ENCODE measurements at places on chromosomes 2 and 18.

DNA sequence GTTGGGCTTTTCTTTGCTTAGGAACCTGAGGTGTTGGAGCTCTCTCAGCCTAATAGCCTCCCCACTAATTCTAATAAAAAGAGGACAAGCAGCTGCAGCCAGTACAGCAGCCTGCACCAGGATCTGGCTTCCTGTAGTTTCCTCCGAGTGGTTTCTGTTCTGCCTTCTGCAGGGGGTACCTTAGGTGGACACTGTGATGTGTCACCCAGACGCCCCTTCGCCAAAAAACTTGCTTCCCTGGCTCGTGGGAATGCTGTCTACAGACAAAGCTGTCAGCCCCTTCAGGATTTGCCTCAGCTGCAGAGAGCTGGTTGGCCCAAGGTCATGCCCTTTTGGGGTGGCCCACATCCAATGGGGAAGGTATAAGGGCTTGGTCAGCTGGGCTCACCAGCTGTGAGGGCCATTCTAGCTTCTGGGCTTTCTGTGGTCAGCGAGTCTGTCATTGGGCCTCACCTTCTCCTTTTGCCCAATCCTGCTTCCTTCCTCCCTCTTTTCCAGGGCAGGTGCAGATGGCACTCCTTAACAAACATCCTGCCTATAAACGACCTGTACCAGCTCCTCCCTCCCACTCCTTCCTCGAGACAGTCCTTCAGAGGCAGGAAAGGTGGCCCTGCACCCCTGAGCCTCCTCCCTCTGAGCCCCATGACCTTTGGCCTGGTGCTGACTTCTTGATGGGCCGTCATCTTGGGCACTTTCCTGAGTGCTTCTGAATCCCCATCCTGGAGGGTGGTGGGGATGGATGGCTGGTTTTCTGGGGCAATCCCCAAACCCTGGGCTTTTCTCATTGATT, 44.0 kb upstream of the ROCK2 start:
- DNase-seq: no peak

GRCh38 chr2:197031803-197032202, 105.3 kb upstream of the PGAP1 start:
- no peak for DNase-seq

DNA sequence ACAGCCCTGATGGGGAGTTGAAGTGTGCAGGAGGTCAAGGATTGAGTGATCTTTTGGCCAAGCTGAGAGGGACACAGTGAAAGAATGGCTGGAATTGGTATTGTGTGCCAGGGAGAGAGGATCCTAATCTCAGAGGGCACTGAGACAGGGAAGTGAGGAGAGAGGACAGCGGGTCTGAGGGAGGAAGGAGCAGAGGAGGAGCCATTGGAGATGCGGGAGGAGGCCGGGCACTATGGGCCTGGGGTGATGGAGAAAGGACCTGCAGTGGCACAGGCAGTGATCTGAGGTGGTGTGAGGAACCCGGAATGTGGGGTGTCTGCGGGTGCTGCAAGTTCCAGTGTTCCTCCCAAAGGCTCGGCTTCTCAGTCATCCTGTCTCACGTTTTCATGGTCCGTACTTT, 26.8 kb downstream of the RNF144A start:
- no peak for DNase-seq

DNA sequence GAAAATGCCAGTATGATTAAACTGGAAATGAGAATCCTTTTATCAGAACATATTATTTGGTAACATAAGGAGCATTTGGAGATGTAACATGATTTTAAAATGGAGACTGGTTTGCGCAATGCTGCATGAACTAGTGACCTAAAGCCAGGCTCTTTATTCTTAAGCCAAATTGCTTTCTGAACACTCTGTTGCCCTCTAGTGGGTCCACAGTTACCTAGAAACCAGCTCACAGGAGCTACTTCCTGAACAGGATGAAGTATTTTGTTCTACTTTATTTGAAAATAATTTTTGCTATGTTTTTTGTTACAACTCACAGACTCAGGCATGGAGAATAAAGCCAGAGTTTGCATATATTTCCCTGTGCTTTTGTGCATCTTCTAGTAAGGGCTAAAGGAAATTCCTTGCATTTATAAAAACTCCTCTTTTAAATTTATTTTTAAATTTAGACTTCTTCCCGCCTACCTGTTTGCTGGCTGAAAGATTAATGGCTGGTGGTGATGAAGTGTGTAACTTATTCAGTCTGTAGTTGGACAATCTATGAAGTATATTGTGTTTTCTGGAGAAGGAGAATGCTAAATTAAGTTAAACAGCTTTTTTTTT, 146.7 kb downstream of the PARD3B start:
- DNase-seq: no peak

DNA sequence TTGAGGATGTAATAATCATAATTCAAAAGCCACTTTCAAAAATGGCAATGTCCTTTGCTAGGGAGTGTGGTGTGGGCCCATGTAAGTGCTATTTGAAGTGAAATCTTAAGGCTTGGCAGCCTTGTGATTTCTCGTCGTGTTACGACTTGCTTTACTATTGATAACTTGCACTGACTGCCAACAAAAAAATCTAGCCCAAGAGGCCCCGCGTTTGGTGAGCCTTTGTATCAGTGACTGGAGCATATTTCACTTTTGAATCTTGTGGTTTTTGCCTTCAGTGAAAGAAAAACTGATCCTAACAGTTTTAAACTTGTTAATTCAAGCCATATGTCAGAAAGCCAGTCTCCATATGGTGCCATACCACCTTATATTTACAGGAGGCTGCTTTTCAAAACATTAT, 248.0 kb downstream of the TMEM182 start:
- no peak for DNase-seq

DNA sequence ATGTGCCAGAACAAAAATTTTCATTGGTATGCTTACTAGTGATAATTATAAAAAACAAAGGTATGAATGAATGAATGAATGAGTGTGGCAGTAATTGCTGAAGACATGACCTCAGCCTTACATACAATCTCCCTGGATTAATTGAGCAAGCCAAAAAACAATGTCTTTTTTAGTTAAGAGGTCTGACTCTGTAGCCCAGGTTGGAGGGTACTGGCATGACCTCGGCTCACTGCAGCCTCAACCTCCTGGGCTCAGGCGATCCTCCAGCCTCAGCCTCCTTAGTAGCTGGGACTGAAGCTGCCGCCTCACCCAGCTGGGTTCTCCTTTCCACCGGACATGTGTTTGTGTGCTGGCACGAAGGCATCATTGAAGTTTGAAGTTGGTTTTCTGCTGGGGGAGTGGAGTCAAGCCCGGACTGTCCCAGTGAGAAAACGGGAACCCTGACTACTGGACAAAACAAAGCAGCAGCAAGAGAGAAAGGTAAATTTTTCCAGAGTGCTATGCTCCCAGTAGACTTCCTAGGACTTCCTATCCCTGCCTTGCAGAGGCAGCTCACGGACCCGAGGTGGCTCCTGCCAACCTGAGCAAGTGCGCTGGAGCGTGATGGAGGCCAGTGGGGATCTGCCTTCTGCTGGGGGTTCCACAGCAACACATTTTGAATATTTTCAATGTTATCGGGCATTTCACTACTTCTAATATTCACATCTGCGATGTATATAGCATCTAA, 6.4 kb upstream of the IMP4 start:
- DNase-seq: no peak

GRCh38 chr2:239392072-239392357, 8.8 kb downstream of the HDAC4 start:
- DNase-seq: no peak

DNA sequence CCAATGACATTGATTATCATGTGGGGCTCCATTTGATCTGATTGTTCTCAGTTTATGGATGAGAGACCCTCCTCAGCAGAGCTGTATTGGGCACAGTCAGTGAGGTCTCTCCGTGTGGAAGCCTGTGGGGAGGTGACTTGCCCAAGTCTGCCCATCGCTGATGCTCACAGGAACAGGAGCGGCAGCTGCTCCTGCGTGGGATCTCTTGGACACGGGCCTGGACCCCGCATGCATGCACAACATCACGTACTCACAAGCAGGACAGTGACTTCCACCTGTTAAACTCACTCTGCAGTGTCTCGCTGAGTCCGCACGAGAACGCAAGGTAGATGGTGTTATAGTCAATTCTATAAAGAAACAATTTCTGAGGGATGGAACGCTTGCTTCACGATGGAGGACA, 55.0 kb downstream of the KCNF1 start:
- no peak for DNase-seq

GRCh38 chr2:113281910-113282746, 3.4 kb upstream of the PAX8 start:
- no peak for DNase-seq

GRCh38 chr2:235674812-235675211, 181.0 kb downstream of the AGAP1 start:
- no peak for DNase-seq

- no peak for DNase-seq
Measured at GRCh38 chr2:239236808-239237205, 164.0 kb downstream of the HDAC4 start.

GRCh38 chr18:8625461-8626092, 16.3 kb downstream of the RAB12 start:
- no peak for DNase-seq

DNA sequence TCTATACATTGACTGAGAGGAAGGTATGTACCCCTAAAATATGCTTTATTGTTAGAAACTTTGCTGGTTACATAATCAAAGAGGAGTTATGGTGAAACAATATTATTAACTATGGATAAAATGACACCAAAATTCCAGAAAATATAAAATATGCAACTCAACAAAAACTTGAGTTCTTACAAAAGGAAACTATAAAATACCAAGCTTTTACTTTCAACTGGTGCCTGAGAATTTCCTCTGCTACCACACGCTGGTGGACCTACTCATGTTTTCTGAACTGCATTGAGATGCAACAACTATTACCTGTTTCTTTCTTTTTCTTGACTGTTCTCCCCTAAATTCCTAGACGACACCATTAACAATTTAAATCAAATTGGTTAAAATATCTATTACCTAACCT, 8.2 kb upstream of the NFE2L2 start:
- DNase-seq: no peak

DNA sequence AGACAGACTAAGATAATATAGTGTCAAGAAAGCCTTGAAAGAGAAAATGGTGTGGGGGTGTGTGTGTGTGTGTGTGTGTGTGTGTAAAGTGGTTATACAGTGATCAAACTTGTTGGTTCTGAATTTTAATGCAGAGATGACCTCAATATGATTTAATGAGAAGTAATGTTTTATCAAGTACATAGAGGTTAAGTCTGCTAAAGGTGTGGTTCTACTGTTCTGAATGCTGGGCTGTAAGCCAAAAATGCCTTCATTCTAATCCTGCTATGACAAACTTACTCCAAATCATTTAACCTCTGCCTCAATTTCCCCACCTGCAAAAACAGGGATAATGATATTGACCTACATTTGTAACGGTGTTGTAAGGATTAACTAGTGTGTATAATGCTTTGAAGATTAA, 87.9 kb downstream of the WDPCP start:
- DNase-seq: no peak

- no peak for DNase-seq
Measured at GRCh38 chr2:195594919-195595694, 61.9 kb upstream of the SLC39A10 start.

Data from GM12891 (cell line).